ENCODE measurements at places on chromosomes 7 and 10. TPM values are rescaled to one million over a fixed set of nuclear protein-coding genes. Genes with fewer than 3 reads are reported as not detected.

DNA sequence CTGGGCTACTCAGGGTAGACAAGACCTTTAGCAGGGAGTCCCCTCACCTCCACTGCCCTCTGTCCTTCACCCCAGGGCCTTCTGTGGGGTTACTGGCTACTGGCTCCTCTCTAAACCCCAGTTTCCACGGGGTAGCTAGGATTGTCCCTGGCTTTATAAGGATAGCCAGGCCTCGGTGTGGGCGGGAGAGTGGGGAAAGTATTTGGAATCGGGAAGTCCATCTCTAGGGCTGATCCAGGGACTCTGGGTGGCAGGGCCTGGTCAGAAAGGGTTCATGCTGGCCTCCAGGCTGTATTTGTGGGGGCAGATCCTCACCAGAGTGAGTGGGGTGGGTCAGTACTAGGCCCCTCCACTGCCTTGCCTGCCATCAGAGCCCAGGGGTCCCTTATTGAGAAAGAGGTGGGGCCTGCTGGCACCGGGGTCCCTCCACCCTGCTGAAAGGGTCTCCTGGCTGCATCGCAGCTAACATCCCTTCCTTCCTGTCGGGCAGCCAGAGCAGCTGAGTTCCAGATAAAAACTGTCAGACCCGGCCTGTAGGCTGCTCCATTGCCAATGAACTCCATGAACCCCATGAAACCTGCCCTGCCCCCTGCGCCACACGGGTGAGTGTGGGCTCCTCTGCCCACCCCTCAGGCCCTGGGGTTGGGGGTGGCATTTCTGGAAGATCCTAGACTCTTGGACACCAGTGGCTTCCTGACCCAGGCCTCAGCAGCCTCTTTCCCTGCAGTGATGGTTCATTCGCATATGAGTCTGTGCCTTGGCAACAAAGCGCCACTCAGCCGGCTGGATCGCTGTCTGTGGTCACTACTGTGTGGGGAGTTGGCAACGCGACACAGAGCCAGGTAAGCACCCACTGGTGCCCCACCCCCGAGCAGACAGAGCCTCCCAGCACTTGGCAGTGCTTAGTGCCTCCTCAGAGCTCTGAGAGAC is 7.3 kb downstream of the ZMIZ2 start:
- DNase-seq, result no peak

Gene CNNM1
- 0.20 TPM for total RNA-seq

DNA sequence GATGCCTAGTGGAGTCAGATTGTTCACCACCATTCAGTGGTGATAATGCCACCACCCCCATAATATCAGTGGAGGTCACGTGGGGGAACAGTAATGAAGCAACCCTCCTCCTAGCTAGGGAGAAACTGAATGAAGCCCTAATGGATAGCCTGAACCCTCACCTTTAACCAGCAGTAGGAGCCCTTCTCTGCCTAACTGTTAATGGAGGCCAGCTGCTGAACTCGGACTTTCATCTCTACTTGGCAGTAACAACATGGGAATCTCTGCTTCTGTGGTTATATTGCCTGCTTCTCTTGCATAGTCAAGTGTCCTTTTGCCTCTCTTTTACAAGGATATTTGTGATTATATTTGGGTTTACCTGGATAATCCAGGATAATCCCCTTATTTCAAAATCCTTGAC is 1097.9 kb downstream of the REEP3 start:
- no peak for DNase-seq

DNA sequence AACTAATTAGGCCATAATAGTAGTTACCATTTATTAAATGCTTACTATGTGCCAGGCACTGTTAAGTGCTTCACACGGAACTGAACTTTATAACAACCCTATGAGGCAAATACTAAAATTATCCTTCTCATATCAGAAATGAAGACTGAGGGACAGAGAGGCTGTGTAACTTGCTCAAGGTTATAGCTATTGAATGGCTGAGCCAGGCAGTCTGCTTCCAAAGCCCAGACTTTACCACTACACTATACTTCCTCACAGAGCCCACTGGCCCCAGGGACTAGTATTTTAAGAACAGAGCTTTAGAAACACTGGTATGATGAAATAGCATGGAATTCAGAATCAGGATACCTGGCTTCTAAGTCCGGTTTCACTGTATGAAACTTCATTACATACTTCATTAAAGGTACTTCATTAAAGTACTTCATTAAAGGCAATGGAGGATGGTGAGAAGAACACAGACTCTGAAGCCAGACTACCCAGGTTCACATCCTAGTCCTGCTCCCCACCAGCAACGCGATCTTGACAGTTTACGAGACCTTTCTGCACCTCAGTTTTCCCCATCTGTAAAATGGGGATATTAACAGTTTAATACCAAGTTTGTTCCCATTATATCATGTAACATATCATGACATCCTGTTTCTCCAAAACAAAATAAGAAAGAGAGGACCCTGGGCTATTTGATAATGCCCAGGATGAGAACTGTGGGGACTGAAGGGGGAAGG is 19.6 kb downstream of the ANXA11 start:
- no peak for DNase-seq

- no peak for DNase-seq
Measured at GRCh38 chr10:133259602-133259989, 17.1 kb downstream of the ADAM8 start.

Gene UPK3B
- 1.7 TPM for total RNA-seq

Gene PAPSS2
- 7.2 TPM for total RNA-seq

Gene IFIT2
- total RNA-seq, result 8.6 TPM

GRCh38 chr7:40870108-40870507 is 735.3 kb downstream of the SUGCT start:
- no peak for DNase-seq

Gene OTUD1
- total RNA-seq, result 20.8 TPM

Gene PRKG1
- total RNA-seq, result 41.8 TPM

Gene OR2AE1
- total RNA-seq, result not detected

DNA sequence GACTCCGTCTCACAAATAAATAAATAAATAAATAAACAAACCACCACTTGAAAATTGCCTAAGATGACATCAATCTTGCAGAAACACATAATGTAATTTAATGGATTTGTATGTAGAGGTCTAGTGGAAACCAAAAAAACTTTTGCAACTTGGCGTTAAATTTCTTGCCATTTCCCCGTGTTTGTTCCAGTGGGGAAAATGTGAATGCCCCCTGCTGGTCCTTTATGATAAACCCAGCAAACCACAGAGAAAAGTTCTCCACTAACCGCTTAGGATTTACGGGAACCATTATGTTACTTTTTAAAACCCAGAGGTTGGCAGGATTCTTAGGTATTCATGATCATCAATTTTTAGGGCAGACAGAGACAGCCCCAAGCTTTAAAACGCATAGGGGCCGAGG is 32.5 kb downstream of the LAMB4 start:
- no peak for DNase-seq

- no peak for DNase-seq
Measured at GRCh38 chr10:65566906-65567305, 1358.9 kb upstream of the LRRTM3 start.

DNA sequence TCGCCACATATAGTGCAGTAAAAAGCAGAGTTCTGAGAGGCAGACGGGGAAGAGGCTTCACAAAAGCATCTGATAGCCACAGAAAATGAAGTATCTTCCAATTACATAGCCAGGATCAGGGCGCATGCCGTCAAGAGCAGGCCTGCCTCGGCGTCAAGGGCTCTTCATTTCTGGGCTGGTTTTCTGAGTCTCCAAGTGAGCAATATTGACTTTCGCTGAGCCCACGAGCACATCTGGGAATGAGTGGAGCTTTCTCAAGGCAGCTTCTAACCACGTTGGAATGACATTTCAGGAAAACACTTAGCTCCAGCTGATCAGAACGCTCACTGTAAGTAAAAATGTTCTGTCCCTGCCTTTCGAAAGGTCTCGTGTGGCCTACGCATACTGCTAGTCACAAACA is 51.9 kb downstream of the CLRN3 start:
- no peak for DNase-seq

- DNase-seq, result no peak
Measured at GRCh38 chr10:103635580-103635979, 142.1 kb downstream of the NEURL1 start.

- no peak for DNase-seq
Measured at GRCh38 chr10:30752481-30752881, 122.9 kb upstream of the LYZL2 start.

DNA sequence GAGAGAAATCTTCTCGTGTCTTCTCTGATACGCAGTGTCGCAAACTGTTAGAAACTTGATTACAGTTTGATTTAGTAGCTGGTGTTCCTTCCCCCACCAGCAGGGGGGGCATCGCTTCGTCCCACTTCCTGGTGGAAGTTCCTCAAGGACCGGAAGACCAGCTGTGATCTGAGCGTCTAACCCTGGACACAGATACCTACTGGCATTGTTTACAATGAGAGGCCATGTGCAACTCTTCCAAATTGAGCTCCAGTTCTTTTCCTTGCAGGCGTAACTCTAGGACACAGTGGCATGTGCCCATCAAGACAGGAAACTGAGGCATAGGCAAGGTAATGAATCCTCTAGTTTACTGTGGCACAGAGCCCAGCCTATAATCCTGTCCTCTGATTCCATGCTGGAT is 219.0 kb downstream of the CCDC3 start:
- DNase-seq, result peak; percentile 17

DNA sequence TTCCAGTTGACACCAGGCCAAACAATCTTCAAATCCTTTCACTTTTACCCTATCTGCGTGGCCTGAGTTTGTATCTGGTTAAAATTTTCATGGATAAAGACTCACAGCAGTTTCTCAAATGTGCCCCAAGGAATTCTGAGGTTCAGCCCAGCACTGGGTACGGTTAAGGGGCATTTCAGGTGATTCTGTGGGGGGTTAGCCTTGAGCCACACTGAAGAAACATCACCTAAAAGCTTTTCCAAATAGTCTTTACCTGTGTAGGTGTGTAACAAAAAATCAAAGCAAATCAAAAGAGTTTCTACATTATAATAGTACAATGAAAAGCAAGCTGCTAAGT is 83.8 kb upstream of the DNAJC1 start:
- no peak for DNase-seq

GRCh38 chr10:108620821-108621534 is 1302.3 kb downstream of the XPNPEP1 start:
- no peak for DNase-seq

DNA sequence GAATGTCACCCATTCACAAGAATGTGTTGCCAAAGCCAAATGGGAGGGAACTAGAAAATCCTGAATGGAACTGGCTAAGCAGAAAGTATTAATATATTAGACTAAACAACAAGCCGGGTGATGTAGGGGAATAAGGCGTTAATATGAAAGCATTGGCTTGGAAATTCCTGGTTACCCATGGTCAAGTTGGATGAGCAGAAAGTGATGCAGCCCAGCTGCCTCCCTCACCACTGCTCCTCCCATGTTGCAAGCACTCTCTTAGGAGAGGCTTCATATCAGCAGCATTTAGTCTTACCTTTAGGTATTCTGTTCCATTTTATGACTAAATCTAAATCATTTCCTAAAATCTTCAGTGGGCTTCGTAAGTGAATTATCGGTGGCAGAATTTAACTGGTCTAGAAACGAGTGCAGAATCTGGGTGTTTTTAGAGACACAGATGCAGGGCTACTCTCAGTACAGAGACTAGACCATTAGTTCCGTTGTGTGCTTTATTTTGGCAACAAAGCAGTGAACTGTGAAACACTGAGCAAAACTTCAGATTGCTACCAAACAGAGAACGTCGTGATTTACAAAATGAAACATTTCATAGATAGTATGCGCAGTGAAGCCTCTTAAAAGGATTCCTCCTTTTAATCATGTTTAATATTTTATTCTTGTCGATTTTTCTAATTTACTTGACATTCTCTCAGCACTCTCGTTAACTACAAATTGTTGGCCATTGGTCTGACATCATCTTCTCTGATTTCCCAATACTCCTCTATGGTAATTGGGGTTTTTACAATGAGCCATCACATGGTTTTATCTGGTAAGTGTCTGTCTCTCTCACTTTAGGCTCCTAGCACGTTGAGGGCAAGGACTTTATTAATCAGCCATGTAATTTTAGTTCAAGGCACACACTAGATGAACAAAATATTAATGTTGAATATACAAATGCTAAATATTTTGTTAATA is 22.0 kb upstream of the HGF start:
- DNase-seq, result no peak

Gene MSS51
- total RNA-seq, result 9.1 TPM

DNA sequence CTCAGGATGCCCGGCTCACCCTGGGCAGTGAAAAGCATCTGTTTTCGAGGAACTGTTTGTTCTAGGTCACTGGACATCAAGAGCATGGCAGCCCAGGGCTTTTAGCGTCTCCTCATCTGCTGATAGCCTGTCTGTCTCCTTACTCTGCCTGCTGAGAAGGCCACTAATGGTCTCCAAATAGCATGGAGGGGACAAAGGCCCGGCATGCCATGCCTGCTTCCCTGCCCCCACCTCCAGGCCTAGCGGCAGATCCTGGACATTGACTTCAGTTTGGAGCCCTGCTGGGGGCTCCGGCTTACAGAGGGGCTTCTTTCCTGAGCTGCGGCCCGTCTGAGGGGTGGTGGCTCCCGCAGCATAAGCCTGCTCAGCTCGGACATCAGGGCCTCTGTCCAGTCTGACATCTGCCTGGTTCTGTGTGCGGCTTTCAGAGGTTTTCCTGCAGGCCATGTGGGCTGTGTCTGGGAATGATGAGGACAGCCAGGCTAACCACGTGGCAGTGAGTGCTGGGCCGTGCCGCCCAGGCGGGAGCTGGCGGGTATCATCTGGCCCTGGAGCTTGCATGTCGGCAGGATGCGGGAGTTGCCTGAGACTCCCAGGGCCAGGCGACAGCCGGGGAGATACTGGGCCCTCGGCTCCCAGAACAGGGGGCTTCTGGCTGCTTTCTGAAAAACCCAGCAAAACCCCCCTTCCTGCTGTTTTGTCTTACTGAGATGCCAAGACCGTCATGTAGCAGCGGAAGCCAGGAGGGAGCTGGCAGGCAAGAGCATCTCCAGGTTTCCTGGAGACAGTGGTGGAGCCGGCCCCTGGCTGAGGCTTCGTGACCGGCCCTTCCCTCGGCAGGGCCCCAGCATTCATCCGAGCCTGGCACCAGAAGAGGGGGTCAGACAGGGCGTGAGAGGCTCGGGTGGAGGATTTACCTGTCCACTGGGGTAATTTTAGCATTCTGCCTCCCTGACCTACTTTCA is 9.2 kb downstream of the PFKFB3 start:
- no peak for DNase-seq

DNA sequence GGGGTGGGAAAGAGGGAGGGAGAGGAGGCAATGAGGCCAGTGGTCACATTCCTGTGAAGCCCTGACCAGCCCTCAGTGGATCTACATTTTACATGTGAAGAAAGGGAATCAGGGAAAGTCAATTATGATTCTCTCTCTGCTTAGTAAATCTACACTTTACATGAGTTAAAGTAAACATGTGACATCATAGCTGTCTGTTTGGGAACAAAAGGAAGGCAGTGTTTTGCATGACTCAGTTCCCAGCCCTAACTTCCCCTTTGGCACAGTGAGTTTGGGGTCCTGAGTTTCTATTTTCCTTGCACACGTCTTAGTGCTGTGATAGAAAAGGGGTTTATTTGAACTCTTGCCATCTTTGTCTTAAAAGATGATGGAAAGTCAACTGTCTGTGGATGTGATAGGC is 615.1 kb downstream of the SDK1 start:
- no peak for DNase-seq

DNA sequence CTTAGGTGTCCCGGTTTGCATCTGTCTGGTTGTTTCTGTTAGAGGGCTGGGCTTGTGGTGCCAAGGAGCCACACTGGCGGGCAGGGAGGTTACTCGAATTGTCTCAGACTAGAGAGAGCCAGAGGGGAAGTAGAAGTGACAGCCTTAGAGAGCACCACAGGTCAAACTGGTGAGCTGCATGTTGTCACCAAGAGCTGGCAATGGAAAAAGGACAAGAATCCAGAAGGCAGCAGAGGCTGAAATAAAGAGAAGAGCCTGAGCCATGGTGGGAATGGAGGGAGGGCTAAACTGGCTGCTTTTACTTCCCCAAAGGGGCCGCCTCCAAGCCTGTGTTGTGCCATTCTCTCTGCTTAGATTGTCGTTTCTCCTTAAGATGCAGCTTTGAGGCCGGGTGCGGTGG is 31.1 kb upstream of the RHBDD2 start:
- no peak for DNase-seq

GRCh38 chr7:49333180-49333881 is 409.0 kb downstream of the CDC14C start:
- DNase-seq, result no peak
